Panc1 (cell line): ENCODE measurements at places on chromosomes 1 and 21. TPM values are rescaled to one million over a fixed set of nuclear protein-coding genes. Genes with fewer than 3 reads are reported as not detected.

Gene TCEANC2
- total RNA-seq, result 5.1 TPM

Gene CBS
- total RNA-seq, result 62.5 TPM

Gene S100A3
- total RNA-seq, result 12.0 TPM

Gene CD101
- not detected for total RNA-seq

Gene TTC22
- total RNA-seq, result 0.10 TPM

Gene NOS1AP
- 27.9 TPM for total RNA-seq

Gene TNFRSF25
- total RNA-seq, result 7.0 TPM
